NCI-H1417 treated with DMSO at 0.1 percent for 48 hours (cell line): ENCODE measurements at places on chromosomes 16 and 17.

GRCh38 chr17:43760254-43760852 is 1.8 kb upstream of the SOST start:
- DNase-seq: peak; percentile 53

DNA sequence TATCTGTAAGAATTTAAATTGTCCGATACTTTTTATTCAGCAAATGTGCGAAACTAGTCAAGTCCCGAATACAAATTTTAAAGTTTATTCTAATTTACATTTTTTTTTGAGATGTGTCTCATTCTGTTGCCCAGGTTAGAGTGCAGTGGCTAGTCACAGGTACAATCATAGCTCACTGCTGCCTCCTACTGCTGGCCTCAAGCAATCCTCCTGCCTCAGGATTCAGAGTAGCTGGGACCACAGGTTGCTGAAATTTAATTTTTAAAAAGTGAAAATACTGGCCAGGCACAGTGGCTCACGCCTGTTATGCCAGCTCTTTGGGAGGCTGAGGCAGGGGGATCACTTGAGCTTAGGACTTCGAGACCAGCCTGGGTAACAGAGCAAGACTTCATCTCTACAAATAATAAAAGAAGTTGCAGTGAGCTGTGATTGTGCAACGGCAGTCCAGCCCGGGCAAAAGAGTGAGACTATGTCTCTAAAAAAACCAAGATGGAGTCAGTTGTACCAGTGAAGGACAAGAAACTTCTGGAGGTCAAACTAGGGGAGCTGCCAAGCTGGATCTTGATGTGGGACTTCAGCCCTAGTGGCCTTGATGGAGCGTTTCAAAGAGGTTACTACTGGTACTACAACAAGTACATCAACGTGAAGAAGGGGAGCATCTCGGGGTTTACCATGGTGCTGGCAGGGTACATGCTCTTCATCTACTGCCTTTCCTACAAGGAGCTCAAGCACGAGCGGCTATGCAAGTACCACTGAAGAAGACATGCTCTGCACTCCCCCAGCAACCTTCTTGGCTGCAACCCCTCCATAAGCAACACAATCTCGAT is 5.6 kb downstream of the POLG2 start:
- no peak for DNase-seq

DNA sequence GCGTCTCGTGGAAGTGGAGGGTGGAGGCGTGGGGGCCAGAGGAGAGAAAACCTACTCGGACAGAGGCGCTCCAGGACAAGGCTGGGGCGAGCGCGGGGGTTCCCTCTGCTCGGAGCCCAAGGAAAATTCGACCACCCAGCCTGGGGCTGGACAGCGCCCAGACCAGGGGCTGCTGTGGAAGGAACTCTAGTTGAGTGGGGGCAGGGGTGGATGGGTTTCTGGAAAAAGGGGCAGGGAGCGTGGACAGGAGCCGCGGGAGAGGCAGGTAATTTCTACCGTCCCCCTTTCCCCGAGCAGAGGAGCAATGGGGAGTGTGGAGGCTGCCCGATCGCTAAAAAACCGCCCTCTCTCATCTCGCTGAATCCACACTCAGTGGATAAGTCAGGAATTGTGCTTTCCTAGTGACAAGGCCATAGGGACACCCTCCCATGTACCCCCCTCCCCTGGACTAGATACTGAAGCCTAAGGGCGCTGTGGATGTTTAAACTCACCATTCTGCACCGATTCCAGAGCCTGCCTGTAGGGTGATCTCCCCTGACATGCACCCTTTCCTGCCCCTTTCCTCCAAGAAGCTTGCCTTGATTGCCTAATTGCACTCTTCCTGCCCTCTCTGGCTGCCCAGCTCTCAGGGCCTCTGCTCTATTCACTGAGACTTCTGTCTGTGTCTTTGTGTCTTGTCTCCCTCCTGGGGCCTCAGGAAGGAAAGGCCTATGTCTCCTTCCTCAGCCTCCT is 90.7 kb upstream of the TMEM97 start:
- no peak for DNase-seq

DNA sequence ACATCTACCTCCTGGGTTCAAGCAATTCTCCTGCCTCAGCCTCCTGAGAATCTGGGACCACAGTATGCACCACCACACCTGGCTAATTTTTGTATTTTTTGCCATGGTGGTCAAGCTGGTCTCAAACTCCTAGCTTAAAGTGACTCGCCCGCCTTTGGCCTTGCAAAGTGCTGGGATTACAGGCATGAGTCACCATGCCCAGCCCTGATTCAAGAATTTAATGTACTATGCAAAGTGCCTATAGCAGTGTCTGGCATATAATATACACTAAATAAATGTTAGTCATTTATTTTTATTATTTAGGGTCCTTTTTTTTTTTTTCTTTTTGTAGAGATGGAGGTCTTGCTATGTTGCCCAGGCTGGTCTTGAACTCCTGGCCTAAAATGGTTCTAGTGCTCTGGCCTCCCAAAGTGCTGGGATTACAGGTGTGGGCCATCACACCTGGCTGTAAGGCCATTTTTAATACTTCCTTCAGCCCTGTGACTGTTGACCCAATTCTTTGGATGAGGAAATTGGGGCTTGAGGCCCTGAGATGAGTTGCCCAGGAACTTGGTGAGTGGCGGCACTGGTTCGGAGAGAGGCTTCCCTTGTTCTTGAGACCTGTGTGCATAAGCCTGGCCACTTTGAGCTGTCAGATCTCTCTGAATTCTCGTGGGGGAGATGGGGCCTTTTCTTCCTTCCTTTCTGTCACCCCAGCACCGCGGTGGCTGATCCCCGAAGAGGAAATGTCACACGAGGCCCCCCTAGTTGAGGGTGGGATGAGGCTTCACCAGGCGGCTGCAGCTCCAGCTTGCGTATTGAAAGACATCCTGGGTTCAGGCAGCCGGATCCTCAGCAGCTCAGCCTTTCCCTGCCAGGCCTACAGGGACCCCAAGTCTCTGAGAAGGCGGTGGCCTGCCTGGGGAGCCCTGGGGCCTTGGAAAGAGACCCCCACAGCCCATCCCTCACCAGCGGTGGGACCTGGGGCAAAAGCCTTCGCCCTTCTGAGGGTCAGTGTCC is 38.7 kb downstream of the LAT start:
- DNase-seq: no peak

GRCh38 chr17:40686192-40686591 is 17.4 kb downstream of the KRT24 start:
- DNase-seq: no peak

GRCh38 chr17:40870136-40870535 is 3.1 kb upstream of the KRT12 start:
- no peak for DNase-seq

GRCh38 chr16:89827383-89828198 is 684 bp upstream of the SPIRE2 start:
- DNase-seq: no peak

- no peak for DNase-seq
These were observed 38.0 kb downstream of the ARHGAP17 start for GRCh38 chr16:24976971-24977677.

DNA sequence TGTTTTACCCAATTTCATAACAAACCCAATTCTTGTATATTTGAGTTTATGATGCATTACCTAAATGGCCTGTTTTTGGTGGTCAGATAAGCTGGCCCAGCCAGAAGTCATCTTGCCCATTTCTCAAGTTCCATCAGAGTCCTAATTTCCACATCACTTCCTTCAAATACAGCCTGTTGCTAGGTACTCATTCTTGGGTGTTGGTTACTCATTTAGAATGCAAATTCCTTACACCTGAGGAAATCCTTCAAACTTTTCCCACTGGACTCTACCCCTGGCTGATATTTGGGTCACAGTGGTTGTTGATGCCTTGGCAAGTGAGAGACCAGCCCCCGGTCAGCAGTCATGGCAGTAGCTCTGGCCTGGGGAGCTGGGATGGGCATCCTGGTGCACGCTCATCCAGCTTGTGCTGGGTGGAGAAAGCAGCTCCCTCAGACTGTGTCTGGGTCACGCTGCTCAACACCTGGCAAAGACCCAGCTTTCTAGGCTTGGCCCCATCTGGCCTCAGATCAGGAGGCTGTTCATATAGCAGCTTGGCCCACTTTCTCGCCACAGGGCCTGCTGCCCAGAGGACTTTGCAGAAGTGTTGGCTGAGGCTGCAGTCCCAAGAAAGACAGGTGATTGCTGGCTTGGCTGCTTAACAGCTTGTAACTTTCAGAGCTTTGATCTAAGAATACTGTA is 25.8 kb downstream of the WSB1 start:
- DNase-seq: no peak

DNA sequence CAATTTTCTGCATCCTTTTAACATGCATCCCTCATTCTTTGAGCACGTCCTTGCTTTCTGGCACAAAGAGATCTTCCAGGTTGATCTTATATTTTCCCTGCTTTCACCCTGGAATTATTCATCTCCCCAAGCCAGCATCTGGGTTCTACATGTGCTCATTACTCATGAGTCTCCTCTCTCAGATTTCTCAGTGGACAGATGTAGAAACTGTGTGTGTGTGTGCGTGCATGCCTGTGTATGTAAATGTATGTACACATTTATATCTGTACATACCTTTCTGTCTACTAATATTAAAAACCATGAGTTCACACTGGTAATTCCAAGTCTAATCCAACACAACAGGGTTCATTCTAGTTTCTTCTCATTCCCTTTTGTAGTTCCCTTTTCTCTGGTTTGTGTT is 41.9 kb upstream of the NSRP1 start:
- no peak for DNase-seq

DNA sequence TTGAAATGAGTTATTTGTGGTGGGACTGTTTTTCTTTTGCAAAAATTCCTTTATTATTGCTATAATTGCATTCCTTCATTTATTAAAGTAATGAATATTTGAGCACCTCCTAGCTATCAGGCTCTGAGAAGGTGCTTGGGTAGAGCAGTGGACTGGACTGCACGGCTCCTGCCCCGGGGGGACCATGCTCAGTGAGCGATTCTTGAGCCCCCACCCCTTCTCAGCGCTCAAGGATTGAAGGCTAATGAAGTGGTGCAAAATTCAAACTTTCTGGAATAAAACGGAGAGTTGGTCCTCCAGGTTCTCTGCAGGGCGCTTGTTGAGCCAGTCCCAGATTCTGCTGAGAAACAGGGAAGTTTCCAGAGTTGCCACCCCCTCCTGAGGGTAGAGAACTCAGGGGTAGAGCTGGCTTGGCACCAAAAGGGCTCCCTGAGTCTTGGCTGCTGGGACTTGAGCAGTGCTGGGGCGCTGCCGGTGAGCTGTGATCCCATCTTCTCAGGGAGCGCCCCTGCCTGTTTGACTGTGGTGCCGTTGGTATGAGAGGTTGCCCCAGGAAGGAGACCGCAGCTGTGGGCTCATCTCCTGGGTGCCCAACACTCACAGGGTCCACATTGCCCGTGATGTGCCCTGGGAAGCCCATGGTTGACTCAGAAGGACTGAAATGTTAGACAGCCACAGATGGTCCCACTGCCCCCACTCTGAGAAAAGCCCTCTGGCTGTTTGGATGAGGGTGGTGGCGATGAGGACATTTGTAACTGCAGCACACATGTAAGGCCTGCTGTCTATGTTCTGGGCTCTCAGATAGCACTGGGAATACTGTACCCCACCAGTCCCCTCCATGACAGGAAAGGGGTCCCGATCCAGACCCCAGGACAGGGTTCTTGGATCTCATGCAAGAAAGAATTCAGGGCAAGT is 20.0 kb downstream of the KSR1 start:
- no peak for DNase-seq

DNA sequence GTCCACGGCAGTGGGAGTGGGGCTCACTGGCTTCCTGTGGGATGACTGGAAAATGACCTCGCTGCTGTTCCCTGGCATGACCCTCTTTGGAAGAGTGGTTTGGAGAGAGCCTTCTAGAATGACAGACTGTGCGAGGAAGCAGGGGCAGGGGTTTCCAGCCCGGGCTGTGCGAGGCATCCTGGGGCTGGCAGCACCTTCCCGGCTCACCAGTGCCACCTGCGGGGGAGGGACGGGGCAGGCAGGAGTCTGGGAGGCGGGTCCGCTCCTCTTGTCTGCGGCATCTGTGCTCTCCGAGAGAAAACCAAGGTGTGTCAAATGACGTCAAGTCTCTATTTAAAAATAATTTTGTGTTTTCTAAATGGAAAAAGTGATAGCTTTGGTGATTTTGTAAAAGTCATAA is 7.8 kb upstream of the RNF213 start:
- no peak for DNase-seq

DNA sequence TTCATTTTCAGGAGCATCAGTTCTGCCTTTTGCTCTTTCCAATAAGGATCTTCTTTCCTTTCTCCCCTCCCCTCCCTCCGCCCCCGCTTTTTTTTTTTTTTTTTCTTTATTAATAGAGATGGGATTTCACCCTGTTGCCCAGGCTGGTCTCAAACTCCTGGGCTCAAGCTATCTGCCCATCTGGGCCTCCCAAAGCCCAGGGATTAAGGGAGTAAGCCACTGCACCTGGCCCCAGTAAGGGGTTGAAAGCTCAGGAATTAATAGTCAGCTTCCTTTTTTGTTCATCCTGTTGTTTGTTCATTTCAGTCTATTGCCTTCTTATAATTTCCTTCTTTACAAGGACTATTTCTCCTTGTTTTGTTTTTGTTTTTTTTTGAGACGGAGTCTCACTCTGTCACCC is 7.9 kb upstream of the C17orf58 start:
- no peak for DNase-seq

GRCh38 chr16:11196286-11196828 is 59.6 kb downstream of the SOCS1 start:
- DNase-seq: no peak

DNA sequence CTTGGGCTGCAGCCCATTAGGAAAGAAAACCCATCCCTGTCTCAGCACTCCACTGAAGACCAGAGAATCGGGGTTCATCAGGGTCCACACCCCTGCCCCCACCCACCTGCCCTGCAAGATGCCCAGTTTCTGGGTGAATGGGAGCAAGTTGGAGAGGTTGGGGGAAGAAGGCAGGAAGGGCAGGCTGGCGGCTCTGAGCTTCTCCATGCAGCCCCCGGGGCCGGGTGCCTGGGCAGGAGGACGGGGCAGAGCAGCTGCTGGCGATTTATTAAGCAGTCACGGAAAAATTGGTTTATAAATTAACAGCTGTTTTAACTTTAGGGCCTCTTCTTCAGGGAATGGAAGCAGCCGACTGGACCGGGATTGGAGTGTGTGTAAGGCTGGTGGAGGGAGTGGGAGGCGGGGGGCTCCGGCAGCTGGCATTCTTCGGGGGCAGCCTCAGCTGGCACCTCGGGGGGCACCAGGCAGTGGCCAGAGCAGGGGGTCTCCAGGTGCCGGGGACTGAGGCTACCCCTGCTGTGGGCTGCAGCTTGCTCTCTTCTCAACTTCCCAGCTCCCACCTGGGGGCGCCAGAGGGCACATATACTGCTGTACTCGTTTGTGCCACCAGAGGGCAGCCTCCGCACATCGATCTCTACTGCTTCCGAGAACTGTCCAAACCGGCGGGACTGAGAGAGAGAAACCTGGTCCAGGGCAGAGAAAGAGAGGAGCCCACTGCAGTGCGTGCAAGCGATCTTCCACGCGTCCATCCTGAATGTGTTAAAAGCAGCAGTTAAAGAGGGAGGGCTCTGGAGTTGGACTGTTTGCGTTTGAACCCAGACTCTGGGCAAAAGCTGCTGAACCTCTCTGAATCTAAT is 5.0 kb upstream of the PPP1R1B start:
- DNase-seq: no peak

DNA sequence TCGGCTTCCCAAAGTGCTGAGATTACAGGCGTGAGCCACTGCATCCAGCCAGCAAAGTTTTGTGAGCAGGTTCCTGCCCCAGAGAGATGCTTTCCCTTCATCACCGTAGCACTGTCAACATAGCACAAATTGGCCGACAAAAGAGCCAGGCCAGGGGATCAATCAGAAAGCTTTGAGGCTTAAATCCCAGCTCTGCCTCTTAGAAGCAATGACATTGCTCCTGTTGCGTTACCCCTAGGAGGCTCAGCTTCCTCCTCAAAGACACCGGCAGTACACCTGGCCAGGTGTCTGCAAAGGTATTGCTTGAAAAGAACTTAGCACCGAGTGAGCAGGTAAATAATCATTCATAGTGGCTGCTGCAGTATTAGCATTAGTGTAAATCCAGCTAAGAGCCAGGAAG is 86.5 kb downstream of the NDE1 start:
- DNase-seq: no peak
